ENCODE measurements at places on chromosomes 5 and 9. TPM values are rescaled to one million over a fixed set of nuclear protein-coding genes. Genes with fewer than 3 reads are reported as not detected.

The MAP1B gene
- total RNA-seq: 16.3 TPM

The GABRA6 gene
- total RNA-seq: not detected

The ASS1 gene
- 106 TPM for total RNA-seq

The BTNL3 gene
- 122 TPM for total RNA-seq

The REEP2 gene
- total RNA-seq: 1.9 TPM

The CA9 gene
- total RNA-seq: 1.6 TPM

The CD72 gene
- total RNA-seq: 2.3 TPM

The IFNA21 gene
- not detected for total RNA-seq

The C9 gene
- not detected for total RNA-seq

The ANKRD31 gene
- not detected for total RNA-seq

The IDNK gene
- total RNA-seq: 9.9 TPM

The WNK2 gene
- 207 TPM for total RNA-seq

The WASHC1 gene
- total RNA-seq: 9.2 TPM

The DND1 gene
- total RNA-seq: not detected

The HRCT1 gene
- 15.9 TPM for total RNA-seq

The ECSCR gene
- total RNA-seq: 7.2 TPM

The ZNF484 gene
- 9.9 TPM for total RNA-seq

Measured in Peyer's patch (tissue), 4 donors.